Adrenal gland (tissue), 19 donors: ENCODE measurements at places on chromosomes 7 and 10. TPM values are rescaled to one million over a fixed set of nuclear protein-coding genes. Genes with fewer than 3 reads are reported as not detected.
A peak's percentile ranks its signal among the peaks of the same experiment; 100 is the strongest.

DNA sequence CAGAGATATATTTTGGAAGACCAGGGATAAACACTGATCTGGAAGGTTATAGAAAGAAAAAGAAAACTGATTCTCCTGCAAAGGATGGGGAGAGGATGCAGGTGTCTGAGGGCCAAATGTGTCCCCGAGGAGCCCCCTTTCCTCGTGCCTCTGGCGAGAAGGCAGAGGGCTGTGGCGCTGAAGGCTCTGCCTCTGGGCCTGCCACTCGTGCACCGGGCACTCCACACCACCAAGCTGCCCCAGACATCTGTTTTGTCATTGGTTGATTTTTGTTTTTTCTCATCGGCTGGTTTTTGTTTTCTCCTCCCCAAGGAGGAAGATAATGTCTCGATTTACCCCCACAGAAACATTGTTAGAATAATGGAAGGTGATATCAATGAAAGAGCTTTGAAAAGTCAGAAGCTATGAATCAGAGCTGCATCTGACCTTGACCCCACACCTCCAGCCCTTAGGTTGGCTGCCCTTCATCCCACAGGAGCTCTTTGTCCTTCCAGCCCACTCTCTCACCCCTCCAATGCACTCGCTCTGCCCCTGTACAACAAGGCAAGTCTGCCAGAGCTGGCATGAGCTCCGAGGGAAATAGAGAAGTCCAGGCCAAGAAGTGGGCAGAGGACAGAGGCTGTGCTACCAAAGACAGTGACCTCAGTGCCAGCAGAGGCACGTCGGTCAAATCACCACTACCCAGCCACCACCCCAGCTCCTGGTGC is 124.8 kb downstream of the TCERG1L start:
- DNase-seq: no peak

- DNase-seq: no peak
Measured at GRCh38 chr7:104982308-104983075, 31.5 kb upstream of the KMT2E start.

- DNase-seq: peak; percentile 22
Measured at GRCh38 chr10:115125505-115125904, 32.3 kb downstream of the ATRNL1 start.

GRCh38 chr10:3542185-3542611 is 242.8 kb downstream of the KLF6 start:
- no peak for DNase-seq

DNA sequence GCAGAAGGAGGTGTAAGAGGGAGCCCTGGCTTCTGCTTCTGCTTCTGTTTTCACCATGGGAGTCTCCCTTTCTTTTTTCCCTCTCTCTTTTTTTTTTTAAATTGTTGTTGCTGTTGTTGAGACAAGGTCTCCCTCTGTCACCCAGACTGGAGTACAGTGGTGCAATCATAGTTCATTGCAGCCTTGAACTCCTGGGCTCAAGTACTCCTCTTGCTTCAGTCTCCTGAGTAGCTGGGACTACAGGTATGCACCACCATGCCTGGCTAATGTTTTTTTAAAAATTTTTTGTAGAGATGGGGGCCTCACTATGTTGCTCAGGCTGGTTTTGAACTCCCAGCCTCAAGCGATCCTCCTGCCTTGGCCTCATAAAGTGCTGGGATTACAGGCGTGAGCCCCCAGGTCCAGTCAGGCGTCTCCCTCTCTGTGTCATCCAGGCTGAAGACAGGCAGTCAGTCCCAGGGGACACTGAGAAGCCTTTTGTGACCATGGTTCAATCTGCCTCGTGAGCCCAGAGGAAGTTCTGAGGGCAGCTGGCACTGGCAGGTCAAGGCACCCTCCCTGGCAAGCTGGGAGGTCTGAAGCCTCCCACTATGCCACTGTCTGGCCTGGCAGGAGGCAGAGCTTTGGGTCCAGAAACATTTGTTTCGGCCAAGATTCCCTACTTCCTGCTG is 33.6 kb upstream of the NPFFR1 start:
- no peak for DNase-seq

- DNase-seq: no peak
Measured at GRCh38 chr10:74593470-74593869, 232.9 kb upstream of the KAT6B start.

- no peak for DNase-seq
Measured at GRCh38 chr7:47298636-47299035, 283.3 kb downstream of the TNS3 start.

- DNase-seq: no peak
Measured at GRCh38 chr7:20197837-20198236, 19.3 kb downstream of the MACC1 start.

DNA sequence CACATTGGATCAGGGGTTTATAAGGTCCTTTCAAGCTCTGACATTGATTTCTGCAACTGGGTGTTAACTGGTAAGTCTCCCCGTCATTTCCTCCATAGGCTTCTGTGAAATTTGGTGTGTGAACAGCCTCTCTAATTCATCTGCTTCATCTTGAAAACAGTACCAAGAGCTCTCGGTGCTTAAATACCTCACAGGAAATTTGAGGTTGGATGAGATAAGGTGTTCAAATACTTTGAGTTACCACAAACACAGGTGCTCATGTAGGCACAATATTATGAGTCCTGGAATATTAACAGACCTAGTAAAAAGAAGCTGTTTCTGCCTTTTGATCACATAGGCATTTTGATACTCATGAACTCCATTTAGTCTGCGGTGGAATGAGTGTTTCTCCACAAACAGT is 85.2 kb downstream of the RTKN2 start:
- no peak for DNase-seq

- no peak for DNase-seq
Measured at GRCh38 chr10:76618171-76618570, 1019.4 kb downstream of the KCNMA1 start.

DNA sequence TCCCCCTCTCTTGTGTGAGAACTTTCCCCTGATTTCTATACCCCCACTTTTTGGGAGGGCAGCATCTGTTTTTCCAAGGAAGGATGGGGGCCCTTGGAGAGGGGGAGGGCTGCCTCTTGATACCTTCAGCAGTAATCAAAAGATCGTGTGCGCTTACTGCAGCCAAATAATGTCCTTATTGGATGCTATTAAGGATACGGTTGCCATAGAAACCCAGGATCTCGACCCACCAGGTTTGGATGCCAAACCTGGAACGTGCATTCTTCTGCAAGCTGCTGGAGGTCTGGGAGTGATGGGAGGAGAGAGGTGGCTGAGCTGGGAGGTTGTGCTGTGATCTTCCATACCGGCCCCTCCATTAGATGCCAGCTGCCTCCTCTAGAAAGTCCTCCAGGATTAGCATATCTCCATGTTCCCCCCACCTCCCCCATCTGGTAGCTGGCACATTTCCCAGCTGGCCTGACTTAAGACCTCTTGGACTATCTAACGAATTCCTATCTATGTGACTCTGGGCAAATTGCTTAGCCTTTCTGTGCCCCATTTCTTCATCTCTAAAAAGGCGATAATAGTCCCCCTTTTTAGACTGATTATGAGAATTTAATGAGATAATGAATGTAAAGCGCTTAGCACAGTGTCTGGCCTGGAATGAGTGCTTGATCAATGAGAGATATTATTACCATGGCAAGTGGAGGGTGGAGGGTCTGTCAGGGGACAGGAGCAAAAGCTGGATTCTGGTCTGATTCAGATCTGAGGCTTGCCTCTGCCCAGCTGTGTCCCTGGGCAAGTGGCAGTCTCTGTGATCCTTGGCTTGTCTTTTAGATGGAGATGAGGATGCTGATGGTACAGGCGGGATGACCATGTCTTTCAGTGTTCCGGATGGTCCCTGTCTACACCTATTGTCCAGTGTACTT is 78.5 kb upstream of the PCBD1 start:
- DNase-seq: no peak

GRCh38 chr10:119515511-119516045 is 26.9 kb downstream of the RGS10 start:
- no peak for DNase-seq

DNA sequence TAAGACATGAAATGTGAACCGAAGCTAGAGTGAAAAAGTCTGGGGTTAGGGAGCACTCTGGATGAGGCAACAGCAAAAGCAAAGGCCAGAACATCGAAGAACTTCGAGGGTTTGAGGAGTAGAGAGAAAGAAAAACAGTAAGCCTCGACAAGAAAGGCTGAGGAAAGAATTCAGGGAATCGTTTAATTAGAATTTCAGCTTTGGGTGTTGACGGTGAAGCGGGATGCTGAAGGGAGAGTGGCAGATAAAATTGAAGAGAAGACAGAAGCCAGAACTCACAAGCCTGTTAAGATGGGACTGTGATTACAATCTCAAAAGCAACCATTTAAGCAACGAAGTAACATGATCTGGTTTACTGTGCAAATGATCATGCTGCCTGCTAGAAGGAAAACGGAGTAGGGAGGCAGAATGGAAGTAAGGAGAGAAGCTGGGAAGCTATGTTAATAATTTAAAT is 2.1 kb downstream of the TRDMT1 start:
- no peak for DNase-seq

GRCh38 chr7:122182081-122182480 is 38.0 kb upstream of the AASS start:
- no peak for DNase-seq

Gene CALN1
- total RNA-seq: 8.6 TPM

Gene ANXA8
- not detected for total RNA-seq

Gene PLCE1
- total RNA-seq: 2.1 TPM

Gene FXYD4
- total RNA-seq: not detected

Gene SPDYE11
- total RNA-seq: not detected

Gene HOXA6
- 8.5 TPM for total RNA-seq

Gene KLF14
- 3.2 TPM for total RNA-seq
